ENCODE measurements at places on chromosomes 16 and 17.

DNA sequence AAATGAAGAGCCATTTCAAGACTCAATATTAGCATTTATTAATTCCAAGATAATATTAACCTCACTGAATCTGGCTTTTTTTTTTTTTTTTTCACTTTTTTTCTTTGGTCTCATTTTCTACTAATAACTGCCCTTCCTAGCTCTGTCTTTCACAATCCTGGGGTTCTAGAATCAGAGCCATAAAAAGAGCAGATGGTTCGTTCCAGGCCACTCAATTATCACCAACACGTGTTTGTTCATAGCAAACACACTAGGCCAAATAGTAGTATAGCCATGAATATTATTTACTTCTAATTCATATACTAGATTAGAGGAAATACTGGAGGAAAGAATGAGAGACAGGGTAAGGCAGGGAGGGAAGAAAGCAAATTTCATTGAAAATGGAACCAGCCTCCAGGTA lies 39.8 kb downstream of the TEX2 start:
- no peak for DNase-seq

DNA sequence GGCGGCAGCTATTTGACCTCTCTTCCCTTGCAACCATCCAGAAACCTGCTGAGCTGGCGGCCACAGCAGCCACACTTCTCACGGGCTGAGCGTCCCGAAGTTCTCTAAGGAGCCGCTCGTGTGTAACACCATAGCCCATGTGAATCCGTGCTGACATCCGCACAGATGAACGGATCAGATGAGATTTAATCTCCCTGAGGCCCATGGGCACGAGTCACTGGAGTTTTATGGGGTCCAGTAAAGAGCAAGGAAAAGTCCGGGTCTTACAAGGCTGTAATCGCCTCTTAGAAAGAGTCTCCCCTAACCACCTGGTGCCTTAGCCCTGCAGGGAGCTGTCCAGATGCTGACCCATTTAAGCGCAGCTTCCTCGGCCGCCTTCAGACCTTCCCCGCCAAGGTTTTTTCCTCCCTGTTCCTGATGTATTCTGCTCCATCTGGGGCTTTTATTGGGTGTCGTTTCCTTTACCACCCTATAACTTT lies 5.5 kb upstream of the CACNG5 start:
- DNase-seq = peak; percentile 89

GRCh38 chr17:29571883-29572681 lies 3.6 kb downstream of the TP53I13 start:
- peak; percentile 35 for DNase-seq

GRCh38 chr17:77212081-77212832 lies 71.5 kb downstream of the SEC14L1 start:
- DNase-seq = no peak

DNA sequence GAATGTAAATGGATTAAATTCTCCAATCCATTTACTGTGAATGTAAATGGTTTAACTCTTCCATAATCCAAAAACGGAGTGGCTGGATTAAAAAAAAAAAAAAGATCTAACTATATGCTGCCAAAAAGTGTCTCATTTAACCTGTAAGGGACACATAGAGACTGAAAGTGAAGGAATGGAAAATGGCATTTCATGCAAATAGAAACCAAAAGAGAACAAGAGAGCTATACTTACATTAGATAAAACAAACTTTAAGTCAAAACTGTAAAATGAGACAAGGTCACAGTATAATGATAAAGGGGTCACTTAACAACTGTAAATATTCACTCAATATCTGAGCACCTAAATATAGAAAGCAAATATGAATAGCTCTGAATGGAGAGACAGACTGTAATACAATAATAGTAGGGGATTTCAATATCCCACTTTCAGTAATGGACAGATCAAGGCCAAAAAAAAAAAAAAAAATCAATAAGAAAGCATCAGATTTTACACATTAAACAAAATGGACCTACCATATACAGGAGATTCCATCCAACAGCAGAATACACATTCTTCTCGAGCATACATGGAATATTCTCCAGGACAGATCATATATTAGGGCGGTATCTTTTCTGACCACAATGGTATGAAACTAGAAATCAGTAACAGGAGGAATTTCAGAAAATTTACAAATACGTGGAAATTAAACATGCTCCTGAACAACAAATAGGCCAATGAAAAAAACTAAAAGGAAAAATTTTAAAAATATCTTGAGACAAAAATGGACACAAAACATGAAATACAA lies 36.4 kb downstream of the CDR2 start:
- DNase-seq = no peak

DNA sequence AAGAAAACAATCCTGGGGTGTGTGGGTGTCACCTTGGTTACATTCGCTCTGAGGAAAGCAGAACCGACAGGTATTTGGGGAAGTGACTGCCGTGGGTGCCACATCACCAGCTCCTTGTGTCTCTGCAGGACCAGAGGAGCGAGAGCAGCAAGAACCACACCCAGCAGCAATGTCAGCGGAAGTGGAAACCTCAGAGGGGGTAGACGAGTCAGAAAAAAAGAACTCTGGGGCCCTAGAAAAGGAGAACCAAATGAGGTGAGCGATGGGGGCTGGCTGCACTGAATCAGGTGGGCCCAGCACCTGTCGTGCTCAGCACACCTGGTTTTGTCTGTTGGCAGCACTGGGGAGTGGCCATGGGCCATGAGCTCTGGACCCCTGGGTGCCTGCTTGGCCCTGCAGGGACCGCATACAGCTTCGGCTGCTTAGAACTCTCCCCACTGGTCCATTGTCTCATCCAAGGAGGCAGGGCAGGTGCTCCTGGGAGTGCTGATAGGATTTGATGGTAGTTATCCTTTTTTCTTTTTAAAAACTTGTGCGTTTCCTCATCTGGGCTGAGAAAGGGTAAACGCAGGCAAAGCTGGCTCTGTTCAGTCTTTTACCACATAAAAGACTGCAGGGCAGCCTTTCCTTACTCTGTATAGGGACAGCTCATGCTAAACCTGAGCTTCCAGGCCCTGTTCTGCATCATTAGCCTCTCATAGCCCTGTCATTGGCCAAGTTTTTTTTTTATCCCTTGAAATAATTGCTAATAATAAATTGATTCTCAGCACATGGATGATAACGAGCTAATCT lies 29.4 kb downstream of the HMOX2 start:
- no peak for DNase-seq

DNA sequence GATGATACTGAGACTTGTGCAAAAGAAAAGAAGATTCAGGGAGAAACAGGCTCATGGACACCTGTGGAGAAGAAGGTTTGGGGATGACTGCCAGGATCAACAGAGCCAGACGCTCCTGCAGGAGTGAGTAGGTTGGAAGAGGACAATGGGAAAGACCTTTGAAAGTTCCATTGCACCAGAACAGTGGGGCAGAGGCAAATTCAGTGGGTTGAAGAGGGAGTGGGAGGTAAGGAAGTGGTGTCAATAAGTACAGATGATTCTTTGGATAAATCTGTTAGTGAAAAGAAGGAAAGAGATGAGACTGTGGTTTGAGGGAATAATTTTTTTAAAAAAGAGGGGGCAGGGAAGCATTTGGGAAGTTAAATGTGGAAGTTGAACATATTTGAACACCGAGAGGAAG lies 212.8 kb downstream of the SOX9 start:
- DNase-seq = no peak

GRCh38 chr17:9568004-9568403 lies 7.6 kb downstream of the STX8 start:
- DNase-seq = no peak
